ENCODE measurements at places on chromosomes 16 and 17.
A peak's percentile ranks its signal among the peaks of the same experiment; 100 is the strongest.

- DNase-seq = no peak
These were observed 6.9 kb upstream of the RAPGEFL1 start for GRCh38 chr17:40170325-40170724.

DNA sequence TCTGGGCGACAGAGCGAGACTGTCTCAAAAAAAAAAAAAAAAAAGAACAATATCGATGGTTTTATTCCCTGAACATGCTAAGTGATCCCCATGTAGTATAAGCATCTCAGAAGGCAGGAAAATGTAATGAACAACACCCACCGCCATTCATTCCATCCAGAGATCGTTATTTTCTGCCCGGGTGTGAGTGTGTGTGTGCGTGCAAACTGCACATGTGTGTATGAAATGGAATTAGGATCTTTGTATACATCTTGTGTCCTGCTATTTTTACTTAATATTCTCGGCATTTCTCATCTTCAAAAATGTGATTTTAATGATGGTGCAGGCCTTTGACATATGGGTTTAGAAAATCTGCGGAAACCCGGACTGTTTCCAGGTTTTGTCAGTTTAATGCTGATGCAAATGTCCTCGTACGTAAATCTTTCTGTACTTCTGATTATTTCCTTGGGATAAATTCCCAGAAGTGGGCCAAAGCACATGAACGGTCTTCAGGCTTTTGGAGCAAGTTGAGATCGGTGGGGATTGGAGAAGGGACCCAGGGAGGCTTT is 254.8 kb downstream of the SEC14L1 start:
- DNase-seq = no peak

DNA sequence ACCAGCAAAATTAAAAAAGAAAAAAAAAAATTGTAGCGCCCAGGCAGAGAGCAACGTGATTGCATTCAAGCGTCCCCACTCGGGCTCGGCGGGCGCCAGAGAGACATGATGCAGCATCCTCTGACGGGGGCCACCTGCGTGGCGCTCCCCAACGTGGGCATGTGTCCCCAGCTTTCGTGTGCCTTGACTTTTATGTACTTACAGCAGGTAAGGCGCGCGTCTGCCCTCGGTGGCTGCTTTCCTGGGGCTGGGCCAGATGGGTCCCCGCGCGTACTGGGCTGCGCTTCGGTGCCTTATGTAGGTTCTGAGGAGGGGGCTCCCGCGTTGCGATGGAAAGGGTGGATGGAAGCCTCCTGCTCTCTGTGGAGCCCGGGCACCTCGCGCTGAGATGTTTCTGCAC is 28.4 kb upstream of the RBFOX1 start:
- DNase-seq = no peak

DNA sequence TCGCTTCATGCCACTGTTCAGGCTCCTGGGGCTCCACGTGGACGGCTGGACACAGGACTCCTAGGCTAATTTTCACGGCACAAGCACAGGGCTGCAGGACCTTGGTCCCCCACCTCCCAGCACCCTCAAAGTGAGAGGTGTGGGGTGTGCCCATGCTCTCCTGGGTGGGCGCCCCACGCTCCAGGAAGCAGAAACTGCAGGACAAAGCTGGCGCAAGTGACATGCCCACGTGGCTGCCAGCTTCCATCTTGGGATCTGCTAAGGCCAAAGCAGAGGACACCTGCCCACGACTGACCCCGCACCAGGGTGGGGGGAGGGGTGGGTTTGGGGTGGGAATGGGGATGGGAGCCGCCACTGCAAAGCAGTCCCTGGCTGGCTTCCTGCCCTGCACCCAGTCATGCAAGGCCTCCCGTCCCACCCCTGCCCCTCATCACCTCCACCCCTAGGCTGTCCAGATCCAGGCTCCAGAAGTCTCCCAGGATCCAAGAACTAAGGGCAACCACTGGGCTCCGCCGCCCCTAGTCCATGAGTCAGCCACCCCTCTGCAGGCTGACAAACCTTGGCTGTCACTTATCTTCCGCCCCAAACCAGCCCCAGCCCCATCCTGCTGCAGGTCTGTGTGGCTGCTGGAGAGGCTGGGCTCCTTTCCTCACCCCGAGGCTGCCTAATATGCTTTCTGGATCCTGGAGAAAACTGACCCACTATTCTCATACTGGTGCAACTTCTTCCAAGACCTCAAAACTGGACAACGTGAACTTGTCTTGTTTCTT is 11.1 kb downstream of the USP6 start:
- no peak for DNase-seq

GRCh38 chr17:65730711-65731169 is 169.3 kb upstream of the AXIN2 start:
- peak; percentile 12 for DNase-seq

DNA sequence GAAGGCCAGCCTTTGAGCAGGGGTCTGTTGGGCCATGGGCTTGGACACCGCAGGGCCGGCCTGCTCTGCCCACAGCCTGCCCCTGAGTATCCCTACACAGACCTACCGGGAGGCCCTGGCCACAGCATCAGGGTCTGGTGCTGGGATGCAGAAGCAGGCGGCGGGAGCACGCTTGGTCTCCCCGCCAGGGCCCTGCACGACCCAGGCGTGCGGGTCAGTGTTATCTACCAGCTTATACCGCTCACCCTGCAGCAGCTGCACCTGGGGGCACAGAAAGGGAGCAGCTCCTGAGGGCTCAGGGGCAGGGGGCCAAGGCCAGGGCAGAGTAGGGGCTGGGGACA is 8.8 kb downstream of the EVPL start:
- no peak for DNase-seq

GRCh38 chr17:6574687-6575595 is 18.6 kb upstream of the PITPNM3 start:
- DNase-seq = no peak

DNA sequence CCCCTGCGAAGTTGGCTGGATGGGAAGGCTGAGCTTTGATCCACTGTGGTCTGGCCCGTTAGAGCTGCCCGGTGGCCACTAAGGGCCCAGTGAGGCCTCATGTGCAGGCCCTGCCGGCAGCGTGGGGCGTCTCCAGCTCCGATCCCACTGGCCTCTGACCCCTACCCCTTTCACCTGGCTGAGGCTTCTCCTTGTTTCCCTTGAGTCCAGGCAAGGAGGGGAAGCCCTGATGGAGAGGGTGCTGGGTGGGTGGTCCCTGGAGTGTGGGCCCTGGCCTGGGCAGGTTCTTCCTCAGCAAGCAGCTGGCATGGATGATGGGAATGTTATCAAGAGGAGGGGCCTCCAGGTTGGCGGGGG is 356.8 kb downstream of the SEC14L1 start:
- DNase-seq = no peak

- no peak for DNase-seq
These were observed 1472.4 kb upstream of the GOT2 start for GRCh38 chr16:60206516-60206915.

- no peak for DNase-seq
These were observed 18.1 kb upstream of the RNF213 start for GRCh38 chr17:80242505-80242904.

- DNase-seq = no peak
These were observed 135.1 kb downstream of the CDH13 start for GRCh38 chr16:82761858-82762257.

DNA sequence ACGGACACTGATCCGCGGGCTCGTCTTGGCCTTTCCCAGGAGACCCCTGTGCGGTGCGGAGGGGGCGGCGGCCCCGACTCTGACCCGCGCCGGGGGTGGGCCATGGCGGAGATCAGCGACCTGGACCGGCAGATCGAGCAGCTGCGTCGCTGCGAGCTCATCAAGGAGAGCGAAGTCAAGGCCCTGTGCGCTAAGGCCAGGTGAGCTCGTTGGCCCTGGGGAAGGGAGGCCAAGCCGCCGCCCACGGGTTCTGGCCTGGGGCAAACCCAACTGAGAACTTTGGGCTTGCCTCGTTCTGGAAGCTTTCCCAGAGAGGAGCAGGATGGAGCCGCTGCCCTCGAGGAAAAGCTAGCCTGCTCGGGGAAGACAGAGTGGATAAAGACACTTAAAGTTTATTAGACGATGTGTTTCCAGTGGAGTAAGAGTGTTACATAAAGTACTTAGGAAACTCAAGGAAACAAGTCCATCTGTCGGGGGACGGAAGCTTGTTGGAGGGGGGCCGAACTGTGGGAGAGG is 540 bp downstream of the PPP4C start:
- DNase-seq = no peak

- DNase-seq = no peak
These were observed 4.8 kb downstream of the EEF2K start for GRCh38 chr16:22210854-22211253.

GRCh38 chr16:49562228-49562627 is 188.6 kb downstream of the C16orf78 start:
- no peak for DNase-seq

DNA sequence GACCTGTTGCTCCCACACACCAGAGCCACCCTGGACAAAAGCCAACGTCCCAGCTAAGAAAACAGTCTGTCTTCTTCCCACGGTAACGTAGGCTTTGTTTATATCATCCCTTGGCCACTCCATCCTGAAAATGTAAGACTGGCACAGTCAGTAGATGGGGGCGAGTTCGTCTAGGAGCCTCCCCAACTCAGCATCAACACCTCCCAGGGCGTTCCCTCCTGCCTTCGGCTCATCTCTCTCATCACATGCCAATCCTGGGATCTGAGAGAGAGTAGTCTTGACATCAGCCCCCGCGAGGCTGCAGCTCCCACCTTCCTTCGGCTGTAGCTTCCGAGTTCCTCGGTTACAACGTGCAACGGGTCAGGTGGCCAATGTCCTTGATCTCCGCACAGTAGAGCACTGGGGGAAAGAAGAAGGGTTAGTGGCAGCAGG is 894 bp downstream of the RNF227 start:
- no peak for DNase-seq

- DNase-seq = no peak
These were observed 17.5 kb upstream of the SPNS2 start for GRCh38 chr17:4480929-4481898.

DNA sequence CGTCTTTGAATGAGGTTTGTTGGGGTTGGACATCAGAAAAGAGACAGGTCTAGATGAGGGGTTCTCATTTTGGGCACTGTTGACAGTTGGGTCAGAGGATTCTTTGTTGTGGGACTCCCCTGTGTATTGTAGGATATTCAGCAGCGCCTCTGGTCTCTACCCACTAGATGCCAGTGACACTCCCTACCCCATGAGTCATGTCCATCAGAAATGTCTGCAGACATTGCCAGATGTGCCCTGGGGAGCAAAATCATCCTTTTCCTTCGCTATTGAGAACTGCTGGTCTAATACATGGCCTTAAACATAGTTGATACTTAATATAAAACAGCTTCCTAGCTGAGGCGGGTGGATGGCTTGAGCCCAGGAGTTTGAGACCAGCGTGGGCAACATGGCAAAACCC is 3.1 kb downstream of the ABAT start:
- peak; percentile 13 for DNase-seq

DNA sequence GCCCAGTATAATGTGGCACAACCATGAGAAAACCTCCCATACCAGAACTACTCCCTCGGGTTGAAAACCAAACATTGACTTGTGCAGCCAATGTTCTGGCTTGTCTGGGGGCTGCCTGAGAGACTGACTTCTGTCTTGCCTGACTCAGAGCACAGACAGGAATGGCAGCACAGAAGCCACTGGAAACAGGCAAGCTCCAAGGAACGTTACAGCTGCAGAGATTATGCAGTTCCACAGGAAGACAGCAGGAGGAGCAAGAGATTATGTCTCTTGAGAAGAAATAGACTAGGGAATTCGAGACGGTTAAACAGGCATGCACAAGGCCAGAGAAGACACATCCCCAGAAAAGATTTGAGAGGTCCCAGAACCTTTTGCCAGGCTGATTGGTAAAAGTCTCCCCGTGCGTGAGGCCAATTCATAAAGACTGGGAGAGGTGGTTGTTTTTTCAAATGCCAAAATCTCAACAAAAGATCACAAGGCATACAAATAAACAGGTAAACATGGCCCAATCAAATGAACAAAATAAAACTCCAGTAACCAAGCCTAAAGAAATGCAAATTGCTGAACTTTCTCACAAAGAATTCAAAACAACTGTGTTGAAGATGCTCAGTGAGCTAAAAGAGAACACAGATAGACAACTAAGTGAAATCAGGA is 90.6 kb upstream of the CDH5 start:
- DNase-seq = peak; percentile 63

DNA sequence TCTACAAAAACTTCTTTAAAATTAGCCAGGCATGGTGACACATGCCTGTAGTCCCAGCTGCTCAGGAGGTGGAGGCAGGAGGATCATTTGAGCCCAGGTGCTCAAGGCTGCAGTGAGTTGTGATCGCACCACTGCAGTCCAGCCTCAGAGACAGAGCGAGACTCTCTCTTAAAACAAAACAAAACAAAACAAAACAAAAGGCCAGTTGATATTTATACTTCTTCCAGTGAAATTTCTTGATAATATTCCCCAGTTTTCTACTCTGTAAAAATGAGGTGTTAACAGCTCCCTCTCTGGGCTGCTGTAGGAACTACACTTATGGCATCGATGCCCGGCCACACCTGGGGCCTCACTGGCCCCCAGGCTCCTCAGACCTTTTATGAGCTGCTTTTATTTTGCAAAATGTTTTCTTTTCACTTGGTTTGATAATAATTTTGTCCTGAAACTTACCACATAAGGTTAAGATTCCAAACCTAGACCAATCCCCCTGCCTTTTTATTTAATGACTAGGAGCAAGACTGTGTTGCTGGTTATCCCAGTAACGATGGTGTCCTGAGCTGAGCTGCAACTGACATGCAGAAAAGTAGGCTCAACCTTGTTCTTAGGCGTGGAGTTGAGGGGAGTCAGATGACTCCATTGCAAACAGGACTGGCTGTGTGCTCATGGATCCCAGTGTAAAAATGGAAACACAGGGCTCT is 17.6 kb downstream of the MAPK8IP3 start:
- peak; percentile 20 for DNase-seq

DNA sequence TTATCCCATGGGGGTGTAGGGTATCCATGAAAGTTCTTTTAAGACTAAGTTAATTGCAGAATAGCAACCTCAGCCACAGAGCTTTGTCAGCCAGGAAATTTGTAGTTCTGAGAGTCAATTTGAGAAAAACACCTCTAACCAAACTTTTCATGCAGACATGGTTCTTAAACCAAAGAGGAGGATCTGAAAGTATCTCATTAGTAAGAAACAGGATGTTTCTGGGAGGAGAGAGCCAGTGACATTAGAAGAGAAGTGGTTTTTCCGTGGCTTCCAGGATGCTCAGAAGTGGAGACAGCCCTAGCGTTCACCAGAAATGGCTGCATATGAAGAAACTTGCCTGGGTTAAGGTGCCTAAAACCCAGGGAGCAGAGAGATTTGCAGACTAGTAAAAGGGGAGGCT is 7.9 kb downstream of the GNAO1 start:
- DNase-seq = no peak

- no peak for DNase-seq
These were observed 3.2 kb upstream of the PER1 start for GRCh38 chr17:8155231-8155995.
